Sigmoid colon (tissue), 7 donors: ENCODE measurements at places on chromosomes 1 and 21.

GRCh38 chr1:76232666-76233065, 158.1 kb downstream of the ST6GALNAC3 start:
- DNase-seq, result no peak

DNA sequence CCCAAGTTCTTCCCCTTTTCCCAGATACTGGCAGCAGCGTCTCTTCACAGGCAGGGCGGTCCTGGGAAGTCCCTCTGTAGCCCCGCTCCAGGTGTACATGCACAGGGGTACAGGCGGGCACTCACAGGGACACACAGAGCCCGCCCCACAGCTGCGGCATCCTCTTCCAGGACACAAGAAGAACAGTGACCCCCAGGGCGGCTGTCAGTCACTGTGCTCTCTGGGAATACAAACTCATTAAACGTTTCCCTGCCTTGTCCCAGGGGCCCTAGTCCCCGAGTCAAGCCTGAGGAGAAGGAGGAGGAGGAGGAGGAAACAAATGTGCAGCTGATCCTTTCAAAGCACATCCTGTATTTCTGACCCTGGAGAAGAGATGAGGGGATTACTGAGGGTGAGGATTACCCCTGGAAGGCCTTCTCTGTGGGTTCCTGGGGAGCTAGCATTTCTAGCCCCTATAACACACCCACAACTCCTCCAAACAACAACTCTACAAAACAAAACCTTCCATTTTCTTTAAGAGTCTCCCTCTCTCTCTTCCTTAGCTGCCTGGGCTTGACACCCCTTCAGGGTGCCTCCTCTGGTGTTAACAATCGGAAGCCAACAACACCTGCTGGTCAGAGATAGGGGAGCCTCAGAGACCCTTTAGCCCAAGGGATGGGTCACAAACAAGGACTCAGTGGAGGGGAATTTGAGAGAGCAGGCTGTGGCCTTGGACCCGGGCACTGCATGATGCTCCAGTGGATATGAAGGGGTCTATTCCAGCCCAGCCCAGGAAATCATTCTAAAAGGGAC, 28.4 kb upstream of the DMBX1 start:
- no peak for DNase-seq

- DNase-seq, result no peak
These were observed 205.4 kb downstream of the SLC35F3 start for GRCh38 chr1:234109840-234110239.

DNA sequence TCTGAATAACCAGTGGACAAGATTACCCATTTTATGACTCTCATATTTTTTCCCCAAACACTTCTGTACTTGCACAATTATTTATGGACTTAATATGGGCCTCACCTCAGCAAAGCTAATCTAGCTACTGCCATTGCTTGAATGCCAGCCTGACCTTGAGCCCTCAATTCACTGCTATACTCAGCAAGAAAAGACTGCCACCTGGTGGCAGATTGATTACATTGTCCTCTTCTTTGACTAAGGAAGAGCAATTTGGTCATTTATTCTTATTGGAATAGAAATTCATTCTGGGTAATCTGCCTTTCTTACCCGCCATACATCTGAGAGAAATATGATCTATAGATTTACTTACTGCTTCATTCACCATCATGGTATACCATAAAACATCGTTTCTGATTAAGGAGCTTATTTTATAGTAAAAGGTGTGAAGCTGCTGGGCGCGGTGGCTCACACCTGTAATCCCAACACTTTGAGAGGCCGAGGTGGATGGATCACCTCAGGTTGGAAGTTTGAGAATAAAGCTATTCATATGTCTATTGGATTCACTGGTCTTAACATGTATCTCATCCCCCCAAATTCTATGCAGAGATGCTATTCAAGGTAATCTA, 32.9 kb upstream of the DIPK1A start:
- peak; percentile 89 for DNase-seq

GRCh38 chr1:91791103-91791502, 94.8 kb downstream of the TGFBR3 start:
- DNase-seq, result no peak

GRCh38 chr21:45227735-45228134, 60.0 kb downstream of the POFUT2 start:
- DNase-seq, result no peak

GRCh38 chr1:160544647-160545046, 21.6 kb upstream of the SLAMF6 start:
- DNase-seq, result no peak

GRCh38 chr1:166905136-166905535, 29.1 kb upstream of the TADA1 start:
- no peak for DNase-seq

DNA sequence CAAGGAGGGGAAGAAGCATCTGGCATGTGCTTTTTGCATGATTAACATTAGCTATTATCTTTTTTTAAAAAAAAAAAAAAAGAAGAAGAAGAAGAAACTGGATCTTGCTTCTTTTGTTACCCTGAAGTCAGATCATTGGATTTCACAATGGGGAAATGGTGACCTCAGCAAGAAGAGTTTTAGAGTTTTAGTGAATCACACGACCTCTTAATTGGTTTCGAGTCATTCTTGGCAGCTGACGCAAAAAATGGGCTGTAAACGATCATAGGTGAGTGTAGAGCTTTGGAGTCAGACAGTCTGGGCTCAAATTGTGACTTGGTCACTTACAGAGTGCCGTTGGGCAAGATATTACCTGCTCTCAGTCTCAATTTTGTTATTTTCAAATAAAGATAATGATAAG, 33.3 kb upstream of the PGBD5 start:
- DNase-seq, result no peak

DNA sequence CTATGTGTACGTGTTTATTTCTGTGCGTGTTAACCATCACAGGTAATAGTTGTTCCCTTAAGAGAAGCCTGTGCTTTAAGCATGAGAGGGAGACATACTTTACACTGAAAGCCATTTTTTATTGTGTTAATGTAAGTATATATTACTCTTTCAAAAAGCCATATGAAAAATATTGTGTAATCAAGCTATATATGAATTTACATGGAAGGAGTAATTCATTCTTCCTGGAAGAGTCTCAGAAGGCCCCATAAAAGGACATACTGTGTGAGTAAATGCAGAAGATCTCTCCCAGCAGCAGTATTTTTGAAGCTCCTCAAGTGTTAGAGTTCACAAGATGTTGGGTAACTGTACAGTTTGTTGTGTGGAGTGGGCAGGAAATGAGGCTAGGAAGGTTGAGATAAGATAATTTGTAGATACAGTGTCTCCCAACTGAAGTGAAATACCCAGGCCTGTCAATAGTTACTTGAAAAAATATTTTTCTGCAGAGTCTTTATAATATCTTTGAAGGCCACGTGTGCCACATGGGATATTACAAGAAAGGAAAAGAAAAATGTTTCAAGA, 138.3 kb downstream of the PTGER3 start:
- DNase-seq, result no peak

- no peak for DNase-seq
These were observed 12.4 kb upstream of the SPATA1 start for GRCh38 chr1:84493747-84494146.

GRCh38 chr1:43651188-43651587, 1.2 kb downstream of the KDM4A start:
- DNase-seq, result no peak

GRCh38 chr1:51032936-51033335, 62.9 kb downstream of the CDKN2C start:
- no peak for DNase-seq

DNA sequence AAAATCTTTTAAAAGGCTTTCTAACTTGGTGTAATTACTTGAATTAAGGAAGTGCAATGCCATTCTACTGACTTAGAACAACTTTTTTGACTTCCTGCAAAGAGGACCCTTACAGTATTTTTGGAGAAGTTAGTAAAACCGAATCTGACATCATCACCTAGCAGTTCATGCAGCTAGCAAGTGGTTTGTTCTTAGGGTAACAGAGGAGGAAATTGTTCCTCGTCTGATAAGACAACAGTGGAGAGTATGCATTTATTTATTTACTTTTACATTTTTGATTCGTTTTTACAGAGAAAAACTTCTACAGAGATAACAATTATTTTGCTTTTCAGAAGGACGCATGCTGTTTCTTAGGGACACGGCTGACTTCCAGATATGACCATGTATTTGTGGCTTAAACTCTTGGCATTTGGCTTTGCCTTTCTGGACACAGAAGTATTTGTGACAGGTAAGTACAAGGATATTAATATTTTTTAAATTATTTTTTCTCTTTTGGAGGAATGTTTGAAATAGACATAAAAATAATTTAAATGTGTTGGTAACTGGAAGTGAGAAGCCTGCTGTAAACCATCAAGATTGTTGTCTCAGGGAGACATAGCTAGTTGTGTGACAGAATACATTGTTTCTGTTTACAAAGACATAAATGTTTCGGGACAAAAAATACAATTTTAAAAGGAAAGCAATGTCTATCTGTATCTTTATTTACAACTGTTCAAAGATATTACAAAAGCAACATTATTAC, at the start of gene PTPRC:
Gene PTPRC (plus strand): TSS at position 147 of the 742 bp plus-strand sequence. CDS start 229 bp downstream, at position 376.
- no peak for DNase-seq

- no peak for DNase-seq
These were observed 10.2 kb downstream of the KMO start for GRCh38 chr1:241542199-241542907.

DNA sequence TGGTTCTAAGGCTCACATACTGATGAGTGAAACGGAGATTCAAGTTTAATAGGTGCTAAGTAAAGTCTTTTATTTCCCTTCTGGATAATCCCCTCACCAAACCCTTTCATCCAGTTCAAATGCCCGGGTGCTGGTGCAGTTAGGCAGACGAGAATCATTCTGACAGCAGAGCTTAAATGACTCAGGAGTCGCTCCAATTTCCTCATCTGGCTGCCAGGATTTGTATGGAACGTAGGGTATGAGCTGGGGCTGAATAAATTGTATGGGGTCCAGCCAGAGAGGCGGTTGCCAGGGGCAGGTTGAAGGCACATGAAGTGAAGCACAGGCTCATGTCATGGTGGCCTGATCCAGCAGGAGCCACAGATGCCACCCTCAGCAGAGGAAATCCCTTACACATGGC, 76.0 kb downstream of the PAPPA2 start:
- no peak for DNase-seq

DNA sequence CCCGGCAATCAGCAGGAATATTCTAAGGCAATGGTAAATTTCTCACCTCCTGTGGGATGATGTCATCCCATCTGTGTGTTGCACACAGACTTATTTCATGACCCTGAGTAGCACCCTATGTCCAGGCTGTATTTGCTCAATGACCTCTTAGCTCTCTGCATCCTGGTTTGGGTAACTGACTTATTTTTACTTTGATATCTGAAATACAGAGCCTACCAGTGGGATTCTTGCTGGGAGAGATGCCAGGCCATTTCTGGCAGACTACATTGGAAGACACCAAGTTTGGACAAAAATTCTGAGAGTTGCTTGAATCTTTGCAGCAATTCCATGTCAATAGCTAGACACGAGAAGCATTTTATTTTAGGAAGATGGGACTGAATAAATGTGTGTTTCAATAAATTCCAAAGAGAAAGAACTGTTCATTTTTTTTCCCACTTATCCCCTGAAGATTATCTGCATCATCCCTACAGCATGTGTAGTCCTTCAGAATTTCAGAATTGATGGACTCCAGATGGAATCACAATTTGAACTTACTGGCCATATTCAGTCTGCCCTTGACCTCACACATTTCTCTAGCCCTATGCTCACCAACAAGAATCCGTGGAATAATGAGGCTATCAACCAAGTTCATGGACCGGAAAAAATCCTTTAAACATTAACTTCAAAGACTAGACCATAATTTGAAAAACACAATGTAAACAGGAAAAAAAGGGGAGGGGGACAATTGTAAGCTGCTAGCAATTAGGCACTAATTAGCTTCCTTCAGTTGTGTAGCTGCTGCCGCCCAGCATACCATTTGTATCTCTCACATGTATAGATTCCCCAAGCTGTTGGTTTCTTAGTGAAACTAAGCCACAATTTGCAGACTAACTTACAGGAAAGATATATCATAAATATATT, 226.5 kb downstream of the HMCN1 start:
- DNase-seq, result no peak

GRCh38 chr1:212651977-212652376, 43.4 kb downstream of the ATF3 start:
- no peak for DNase-seq

DNA sequence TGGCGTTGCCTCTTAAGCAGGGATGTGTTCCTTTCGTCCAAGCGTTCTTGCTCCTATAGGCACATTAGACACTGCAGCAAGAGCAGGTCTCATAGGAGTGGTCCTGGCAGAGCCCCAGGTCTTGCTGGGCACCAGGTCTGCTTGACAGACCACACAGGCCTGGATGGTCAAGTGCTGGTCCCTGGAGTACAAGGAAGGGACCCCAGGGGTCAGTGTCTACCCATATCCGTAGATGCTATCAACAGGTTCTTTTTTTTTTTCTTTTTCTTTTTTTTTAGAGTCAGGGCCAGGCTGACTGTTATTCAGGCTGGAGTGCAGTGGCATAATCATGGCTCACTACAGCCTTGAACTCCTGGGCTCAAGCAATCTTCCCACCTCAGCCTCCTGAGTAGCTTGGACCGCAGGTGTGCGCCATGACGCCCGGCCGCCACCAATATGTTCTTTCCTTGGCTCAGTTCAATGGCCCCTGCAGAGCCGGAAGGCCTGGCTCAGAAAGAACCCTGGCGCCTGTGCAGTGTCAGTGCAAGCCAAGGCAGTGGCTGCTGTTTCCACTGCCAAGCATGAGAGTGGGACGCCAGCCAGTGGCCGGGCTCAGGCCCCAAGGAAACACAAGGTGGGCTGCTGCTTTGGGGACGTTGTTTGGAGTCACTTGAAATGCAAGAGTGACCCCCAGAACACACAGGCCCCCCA, 10.0 kb upstream of the TNFRSF8 start:
- peak; percentile 80 for DNase-seq

- no peak for DNase-seq
These were observed 3.1 kb downstream of the TACSTD2 start for GRCh38 chr1:58573705-58574591.
